ENCODE measurements at places on chromosomes 16 and 17.

- no peak for DNase-seq
Observed at GRCh38 chr17:60514053-60514452, 12.0 kb downstream of the APPBP2 start.

GRCh38 chr17:50817838-50818237 lies 17.5 kb upstream of the WFIKKN2 start:
- DNase-seq: no peak

DNA sequence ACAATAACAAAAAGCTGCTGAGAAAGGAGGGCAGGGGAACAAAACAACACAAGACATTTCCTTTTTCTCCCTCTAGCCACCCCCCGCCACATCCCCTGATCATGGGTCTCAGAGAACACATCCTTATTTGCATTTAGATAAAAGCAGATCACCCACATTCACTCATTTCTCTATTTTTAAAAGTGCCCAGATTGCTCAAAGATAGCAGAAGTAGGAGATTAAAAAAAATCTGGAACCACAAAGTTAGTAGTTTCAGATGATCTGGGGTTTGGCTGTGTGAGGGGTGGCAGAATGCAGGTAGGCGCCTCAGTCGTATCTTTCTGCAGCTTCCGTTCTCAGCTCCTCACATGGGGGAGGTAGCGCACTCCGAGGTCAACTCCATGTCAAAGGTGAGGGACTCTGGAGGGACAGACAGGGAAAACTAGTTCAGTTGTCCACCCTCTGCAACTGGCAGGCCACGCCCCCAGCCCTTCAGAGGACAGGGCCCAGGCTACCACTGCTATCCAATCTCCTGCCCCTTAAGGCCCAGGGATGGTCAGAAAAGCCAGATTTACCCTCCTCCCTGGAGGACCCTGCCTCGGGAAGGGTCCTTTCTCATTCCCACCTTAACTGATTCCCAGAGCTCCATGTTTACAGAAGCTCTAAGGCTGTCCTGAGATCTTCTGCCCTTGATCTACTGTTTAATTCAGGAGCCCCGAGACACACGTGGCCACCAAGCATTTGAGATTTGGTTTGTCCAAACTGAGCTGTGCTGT lies 27.3 kb downstream of the STAT5A start:
- no peak for DNase-seq

DNA sequence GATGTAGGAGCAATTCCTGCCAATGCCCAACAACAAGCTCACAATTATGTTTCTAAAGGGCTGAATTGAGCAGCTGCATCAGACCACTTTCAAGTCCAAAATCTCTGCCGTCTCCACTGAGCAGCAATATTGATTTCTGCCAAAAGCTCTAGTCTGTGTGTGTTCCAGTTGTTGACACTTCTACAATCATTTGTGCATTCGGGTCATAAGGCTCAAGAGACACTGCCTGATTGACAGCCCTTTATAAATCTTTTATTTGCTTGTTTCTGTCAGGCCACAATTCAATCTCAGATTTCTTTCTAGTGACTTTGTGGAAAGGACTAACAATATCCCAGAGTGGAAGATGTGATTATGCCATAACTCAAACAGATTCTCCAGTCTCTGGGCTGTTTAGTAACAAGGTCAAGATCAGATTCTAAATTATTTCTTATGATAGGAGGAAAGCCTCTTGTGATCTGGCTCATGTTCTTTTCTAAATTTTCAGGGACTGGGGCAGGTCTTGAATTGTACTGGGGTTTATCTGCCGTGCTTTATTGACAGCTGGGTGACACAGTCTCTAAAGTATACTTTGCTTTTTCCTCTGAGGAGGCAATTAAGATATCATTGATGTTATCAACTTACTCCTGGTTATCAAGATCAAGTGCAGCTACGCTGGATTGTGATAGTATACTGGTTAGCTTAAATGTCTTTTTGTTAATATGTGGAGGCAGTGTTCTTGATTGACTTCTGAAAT lies 377.1 kb downstream of the CNTNAP4 start:
- no peak for DNase-seq

- DNase-seq: no peak
Observed at GRCh38 chr16:87216148-87216840, 100.9 kb downstream of the C16orf95 start.
